GM12865 (cell line): ENCODE measurements at places on chromosomes 2 and 18.

- DNase-seq: no peak
Observed at GRCh38 chr2:10768063-10768507, 44.5 kb downstream of the PDIA6 start.

- DNase-seq: no peak
Observed at GRCh38 chr2:17918789-17919188, 40.3 kb downstream of the KCNS3 start.

DNA sequence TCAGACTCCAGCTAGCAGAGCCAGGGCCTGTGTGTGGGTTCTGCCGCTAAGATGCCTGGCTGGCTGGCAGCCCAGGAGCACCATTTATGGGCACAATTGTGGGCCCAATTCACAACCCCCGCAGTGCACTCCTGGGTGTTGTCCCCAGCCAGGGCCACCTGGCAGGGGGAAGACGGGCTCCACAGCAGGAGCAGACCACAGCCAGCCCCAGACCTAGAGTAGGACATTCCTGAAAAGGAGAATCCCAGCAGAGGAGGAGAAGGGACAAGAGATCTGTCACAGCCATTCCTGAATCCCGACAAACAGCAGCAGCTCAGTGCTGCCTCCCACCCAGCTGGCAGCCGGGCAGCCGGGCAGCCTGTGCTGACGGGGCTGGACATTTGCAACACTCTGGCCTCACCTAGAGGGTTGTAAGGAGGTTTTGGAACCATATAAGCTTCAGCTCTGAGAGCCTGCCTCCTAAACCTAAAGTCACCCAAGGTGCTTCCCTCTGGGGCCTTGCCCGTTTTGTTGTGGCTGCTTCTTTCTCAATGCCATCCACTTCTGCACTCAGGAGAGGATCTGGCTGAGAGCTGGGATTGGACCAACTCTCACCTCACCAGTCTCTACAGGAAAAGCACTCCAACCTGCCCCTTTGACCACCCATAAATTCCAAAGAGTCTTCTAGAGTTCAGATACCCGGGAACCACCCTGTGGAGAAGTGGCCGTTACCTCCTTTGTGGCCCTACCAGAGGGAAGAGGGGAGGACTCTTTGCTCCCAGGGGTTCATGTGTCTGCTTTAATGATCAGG lies 4.1 kb upstream of the TMEM177 start:
- DNase-seq: no peak

DNA sequence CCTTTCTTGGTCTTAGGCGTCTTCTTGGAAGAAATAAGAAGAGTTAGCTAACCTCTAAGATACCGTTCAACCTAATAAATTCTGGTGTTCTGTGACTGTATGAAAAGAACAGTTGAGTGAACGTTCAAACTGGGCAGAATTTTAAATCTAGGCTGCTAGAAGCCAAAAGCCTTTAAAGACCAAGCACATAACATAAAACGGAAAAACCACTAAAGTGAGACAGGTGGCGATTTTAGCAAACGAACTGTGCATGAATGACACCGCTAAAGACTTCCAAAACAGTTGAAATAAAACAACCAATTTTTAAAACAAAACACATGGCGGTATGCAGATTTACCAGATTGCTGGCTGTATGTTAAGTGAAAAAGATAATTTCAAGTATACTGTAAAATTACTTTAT lies 73.1 kb downstream of the GALNT13 start:
- no peak for DNase-seq

DNA sequence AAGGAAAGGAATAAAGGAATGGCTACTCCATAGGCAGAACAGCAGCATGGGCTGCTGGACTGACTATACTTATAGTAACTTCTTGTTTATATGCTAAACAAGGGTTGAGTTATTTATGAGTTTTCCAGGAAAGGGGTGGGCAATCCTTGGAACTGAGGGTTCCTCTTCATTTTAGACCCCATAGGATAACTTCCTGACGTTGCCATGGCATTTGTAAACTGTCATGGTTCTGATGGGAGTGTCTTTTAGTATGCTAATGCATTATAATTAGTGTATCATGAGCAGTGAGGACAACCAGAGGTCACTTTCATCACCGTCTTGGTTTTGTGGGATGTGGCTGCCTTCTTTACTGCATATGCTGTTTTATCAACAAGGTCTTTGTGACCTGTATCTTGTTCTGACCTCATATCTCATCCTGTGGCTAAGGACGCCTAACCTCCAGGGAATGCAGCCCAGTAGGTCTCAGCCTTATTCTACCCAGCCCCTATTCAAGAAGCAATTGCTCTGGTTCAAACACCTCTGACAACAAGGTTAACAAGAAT lies 98.6 kb upstream of the CABLES1 start:
- DNase-seq: no peak

DNA sequence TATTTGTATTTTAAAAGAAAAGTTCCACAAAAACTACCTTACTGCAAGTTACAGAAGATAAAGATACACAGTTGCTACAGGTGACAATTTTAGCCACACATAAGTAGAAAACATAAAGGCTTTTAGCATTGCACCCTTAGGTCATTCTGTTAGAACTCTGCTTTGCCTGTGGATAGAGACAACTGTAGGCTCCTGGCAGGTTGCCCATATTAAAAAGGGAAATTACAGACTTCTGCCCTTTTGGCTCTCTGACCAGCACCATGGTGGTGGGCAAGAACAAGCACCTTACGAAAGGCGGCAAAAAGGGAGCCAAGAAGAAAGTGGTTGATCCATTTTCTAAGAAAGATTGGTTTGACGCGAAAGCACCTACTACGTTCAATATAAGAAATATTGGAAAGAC lies 223.3 kb downstream of the MC4R start:
- no peak for DNase-seq

DNA sequence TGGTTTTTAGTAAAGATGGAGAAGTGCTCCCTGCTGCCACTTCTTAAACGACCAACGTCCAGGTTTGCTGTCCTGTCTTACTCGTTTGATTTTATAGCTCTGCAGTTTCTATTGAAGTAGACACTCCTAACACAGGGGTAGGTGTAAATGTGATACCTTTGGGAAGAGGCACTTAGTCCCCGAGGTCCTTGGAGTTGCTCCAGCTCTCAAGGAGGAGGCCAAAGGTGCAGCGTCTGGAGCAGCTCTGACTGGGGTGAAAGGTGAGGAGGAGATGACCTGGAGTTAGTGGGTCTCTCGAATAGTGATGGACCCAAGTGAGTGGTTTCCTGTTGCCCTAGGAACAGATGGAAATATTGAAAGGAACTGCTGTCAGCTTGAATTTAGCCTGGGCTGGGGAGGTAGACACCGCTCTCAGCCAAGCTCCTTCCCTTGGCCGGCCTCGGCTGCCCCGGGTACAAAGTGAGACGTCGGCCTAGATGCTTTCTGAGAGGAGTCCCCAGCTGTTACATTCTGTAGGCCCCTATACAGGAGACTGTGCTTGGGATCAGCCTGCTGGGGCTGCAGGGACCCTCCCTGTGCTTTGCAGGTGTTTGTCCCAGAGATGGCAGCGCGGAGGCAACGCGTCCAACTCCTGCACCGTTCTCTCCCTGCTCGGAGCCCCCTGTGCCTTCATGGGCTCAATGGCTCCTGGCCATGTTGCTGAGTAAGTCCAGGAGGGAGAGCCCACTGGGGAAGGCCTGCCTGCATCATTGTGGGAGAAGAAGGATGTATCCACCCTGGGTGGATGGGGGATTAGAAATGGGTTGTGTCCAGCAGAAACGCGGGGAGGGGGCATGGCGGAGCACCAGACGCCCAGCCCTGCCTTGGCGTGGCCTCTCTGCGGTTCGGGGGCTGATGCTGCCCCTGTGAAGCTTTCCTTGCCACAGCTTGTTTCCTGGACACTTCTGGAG lies 5.4 kb downstream of the KHK start:
- no peak for DNase-seq

GRCh38 chr2:135733045-135733444 lies 8.6 kb upstream of the UBXN4 start:
- DNase-seq: no peak

GRCh38 chr2:121451398-121451797 lies 79.3 kb upstream of the RNU4ATAC start:
- no peak for DNase-seq

DNA sequence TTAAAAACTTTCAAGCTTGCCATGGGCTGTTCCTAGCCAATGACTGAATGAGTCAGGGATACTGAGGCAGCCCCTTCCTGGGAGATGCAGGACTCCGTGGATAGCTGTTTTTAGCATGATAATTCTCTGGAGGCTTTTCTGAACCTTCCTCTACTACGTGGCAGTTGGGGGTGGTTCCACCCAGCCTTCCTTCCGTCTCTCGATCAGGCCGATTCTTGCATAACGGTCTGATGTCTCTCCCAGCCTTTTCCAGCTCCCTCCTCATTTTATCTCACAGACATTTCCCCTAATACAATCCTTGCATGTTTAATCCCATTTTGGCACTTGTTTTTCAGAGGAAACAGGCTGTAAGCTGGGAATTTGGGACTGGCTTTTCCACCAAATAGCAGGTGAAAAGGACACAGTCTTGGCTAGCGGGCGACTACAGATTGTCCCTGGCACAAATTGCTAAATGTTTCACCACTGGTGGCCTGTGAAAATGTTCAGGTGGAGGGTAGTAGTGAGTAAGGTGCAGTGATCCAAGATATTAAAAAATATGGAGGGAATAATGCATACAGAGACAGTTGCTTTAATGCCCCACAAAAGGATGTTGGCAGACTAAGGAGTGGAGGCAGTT lies 21.0 kb upstream of the CTLA4 start:
- DNase-seq: no peak

DNA sequence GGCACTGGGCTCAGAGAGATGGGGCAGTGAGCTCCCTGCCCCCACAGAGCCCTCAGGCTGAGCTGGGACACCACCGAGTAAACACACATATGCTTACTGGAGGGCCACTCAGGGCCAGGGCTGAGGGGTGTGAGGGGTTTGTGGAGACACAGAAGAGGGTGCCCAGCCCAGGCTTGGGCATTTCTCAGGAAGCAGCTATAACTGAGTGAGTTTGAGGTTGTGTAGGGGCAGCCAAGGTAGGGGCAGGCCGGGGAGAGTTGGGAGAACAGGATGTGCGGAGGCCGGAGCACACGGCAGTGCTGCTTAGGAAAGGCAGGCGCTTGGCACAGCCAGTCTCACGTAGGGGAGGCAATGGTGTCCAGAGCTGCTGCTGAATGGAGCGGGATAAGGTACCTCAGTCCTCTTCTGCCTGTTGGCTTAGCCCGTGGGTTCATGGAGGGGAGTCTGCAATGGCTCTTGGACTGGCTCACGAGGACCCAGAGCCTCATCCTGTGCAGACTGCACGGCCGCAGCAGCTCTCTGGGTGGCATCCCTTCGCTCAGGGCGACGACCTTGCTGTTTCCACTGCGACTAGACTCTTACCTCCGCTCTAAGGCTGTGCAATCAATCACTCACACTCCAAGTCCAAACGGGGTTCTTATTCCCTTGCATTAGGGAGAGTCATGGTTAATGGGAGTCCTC lies 466.1 kb upstream of the HS6ST1 start:
- DNase-seq: no peak

DNA sequence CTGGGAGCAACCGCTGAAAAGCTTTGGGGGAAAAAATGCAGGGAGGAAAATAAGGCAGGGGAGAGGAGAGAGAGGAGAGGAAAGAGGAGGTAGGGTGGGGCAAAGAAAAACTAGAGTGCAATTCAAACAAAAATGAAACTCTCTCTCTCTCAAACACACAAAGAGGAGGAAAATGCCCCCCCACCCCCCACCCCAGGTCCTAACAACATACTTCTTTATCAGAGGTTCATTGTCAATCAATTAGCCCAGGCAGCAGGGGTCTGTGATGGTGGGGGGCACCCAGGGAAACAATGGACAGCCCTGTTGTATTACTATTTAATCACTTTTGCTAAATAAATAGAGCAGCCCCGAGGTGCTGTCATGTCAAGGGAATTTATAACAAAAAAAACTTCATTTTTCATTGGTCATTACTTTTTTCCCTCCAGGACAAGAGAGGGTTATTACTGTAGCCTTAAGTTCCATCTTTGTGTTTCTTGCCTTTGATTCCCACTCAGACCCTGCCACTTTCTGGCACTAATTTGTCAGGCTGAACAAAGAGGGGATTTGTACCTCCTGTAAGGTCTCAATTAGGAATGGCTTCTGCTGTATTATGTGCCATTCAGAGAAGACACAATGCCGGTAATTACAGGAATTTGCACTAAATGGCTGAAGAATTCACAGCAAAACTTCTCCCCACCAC lies 55.0 kb downstream of the PLEKHM3 start:
- no peak for DNase-seq

GRCh38 chr2:151478011-151478410 lies 68.3 kb downstream of the RIF1 start:
- DNase-seq: no peak

GRCh38 chr2:168149150-168149974 lies 98.0 kb downstream of the STK39 start:
- no peak for DNase-seq

DNA sequence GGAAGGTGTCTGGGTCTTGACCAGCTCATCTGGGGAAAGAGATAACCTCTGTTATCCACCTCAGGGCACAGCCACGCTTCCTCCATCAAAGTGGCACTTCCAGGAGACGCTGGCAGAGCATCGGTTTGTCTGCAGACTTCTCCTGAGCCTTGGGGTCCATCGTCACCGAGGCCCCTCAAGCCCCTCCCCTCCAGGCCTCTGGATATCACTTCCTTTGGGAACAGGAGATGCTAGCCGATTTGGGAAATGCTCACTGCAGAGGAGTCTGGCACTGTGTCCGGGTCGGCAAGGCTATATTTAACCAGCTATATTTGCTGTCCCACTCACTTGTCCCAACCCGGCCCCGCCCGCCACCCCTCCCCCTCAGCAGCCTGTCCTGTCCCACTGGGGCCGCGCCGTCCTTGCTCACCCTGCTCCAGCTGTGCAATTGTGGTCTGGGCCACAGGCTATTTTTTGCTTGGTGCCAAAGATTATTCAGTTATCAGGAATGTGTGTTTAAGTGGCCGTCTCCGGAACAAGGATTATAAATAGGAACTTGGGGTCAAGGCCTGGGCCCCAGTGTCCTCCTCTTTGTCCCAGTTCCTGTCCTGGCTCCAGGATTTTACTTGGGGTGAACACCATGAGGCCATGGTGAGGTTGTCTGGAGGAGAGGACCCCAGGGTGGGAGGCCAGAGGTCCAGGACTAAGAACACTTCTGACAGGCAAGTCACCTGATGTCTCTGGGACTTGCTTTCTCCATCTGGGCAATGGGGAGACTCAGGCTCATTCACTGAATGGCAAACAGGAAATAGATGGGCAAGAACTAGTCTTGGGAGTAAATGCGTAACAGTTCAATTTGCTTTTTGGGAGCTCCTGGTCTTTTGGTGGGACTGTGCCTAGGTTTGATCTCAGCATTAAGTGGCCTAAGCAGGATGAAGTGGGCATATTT lies 263.6 kb downstream of the DYSF start:
- DNase-seq: no peak

DNA sequence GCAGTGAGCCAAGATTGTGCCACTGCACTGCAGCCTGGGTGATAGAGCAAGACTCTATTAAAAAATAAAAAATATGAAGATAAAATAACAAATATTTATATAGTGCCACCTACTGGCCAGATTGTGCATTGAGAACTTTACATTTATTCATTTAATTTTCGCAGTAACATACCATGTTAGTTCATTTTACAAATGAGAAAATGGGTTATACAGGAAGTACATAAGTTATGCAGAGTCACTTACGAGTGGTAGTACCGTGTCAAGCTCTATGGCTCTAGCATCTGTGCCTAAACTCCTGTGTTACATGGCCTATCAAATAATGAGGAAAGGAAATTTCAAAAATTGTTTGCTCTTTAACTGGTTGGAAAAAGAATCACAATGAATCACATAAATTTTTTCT lies 27.9 kb downstream of the RIF1 start:
- peak; percentile 34 for DNase-seq
